ENCODE measurements at places on chromosomes 1 and 21.
A peak's percentile ranks its signal among the peaks of the same experiment; 100 is the strongest.

GRCh38 chr1:97919585-97920261 is 1.1 kb downstream of the DPYD start:
- DNase-seq, result no peak

- DNase-seq, result no peak
These were observed at the start of gene GNG12 for GRCh38 chr1:67832737-67833601. TSS of gene GNG12 (minus strand) at chr1:67833467. CDS start at chr1:67707686, 125,781 bp downstream.

GRCh38 chr21:35933466-35933865 is 126.9 kb downstream of the SETD4 start:
- no peak for DNase-seq

GRCh38 chr1:182515556-182515955 is 65.6 kb downstream of the RGSL1 start:
- no peak for DNase-seq

DNA sequence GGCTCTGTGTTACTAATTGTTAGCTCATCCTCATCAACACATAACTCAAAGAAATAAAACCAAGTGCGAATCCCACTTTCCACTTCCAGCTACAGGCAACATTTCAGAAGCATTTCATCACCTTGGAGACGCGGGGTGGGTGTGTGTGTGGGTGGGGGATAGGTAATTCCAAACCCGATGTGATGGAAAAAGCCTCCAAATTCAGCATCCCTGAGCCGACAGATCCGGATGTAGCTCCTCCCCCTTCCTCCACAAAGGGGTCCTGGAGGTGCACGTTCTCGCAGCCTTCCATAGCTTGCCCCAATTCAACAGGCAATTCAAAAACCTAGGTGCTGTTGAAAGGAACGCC is 486 bp downstream of the HSPA13 start:
- DNase-seq, result no peak

DNA sequence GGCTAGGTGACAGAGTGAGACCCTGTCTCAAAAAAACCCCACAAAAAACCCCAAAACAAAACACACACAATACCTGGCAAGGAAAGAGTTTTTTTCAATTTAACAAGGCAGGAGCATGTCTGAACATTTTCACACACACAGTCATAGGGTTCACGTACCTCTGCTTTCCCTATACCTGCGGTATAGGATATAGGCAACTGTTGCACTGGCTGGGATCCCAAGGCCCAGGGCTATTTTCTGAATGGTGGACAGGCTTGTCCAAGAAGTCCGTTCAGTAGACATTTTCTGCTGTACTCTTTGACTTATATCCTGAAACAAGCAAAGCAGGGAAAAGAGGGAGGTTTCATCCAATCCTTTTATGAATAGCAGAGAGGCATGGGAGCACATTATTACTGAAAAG is 7.6 kb downstream of the TDRKH start:
- no peak for DNase-seq

DNA sequence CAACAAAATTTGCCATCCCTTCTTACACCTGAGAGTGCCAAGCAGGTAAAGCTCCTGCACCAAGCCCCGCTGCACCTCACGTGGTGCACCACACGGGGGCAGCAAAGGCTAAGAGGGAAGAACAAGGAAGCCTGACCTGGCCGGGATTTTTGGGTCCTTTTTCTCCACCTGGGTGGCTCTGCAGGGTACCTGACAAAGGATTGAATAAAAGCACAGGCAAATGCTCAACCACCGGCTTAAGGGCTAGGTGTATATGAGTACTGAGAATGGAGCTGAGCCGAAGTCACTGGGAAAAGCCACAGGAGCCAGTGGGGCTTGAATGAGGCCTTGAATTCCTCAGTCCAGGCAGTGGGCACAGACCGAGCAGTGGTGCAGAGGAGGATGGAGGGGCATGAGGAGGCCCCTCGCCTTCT is 36.4 kb downstream of the ZNF697 start:
- DNase-seq, result peak; percentile 43

DNA sequence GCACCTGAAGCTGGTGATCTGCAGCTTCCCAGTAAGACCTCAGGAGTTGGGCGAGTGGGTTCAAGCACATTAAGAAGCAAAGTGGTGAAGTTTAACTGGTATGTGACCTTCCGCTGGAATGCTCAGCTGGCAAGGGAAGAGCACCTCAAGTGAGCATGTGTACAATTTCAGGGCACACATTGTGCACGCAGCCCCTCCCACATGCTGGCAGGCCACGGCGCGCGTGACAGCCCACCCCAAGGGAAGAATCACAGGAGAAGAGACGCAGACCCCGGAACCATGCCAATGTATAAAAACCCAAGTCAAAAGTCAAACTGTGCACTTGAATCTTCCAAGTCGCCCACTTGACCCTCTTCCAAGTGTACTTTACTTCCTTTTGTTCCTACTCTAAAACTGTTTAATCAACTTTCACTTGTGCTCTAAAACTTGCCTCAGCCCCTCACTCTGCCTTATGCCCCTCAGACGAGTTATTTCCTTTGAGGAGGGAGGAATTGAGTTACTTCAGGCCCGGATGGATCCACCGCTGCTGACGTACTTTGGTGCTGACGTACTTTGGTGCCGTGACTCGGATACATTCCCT is 20.0 kb downstream of the LRRC3 start:
- DNase-seq, result no peak

DNA sequence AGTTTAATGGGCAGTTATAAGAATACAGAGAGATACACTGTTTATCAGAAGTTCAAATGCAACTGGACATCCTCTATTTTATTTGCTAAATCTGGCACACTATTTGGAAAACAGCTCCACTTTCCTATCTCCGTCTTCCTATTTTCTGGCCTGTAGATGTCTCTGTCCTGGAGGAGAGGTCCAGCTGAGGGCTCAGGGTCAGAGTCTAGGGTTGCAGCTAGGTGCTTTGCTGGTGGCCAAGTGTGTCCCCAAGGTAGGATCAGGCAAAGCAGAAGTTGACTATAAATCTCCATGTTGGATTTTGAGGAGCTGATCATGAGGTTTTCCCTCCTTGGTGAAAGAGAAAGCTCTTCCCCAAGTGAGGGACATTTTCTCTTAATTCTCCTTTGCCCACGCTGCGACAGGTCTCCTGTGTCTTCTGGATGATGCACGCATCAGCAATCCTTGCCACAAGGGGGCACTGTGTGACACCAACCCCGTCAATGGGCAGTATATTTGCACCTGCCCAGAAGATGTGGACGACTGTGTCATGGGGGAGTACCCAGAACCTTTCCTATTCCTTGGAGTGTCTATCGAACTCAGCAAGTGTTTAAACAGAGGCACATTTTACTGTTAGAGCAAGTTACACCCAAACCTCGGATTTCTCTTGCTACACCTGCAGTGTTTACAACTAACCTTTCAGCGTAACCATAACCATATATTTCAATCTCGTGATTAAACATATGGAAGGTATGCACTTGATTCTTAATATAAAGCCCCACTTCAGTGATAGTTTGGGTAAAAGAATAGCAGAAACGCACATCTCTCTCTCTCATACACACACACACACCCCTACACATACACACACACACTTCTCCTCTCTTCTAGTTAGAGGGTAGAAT is 10.2 kb downstream of the ADAM30 start:
- DNase-seq, result peak; percentile 25

GRCh38 chr21:25734654-25734903 is 125 bp downstream of the ATP5PF start:
- no peak for DNase-seq

DNA sequence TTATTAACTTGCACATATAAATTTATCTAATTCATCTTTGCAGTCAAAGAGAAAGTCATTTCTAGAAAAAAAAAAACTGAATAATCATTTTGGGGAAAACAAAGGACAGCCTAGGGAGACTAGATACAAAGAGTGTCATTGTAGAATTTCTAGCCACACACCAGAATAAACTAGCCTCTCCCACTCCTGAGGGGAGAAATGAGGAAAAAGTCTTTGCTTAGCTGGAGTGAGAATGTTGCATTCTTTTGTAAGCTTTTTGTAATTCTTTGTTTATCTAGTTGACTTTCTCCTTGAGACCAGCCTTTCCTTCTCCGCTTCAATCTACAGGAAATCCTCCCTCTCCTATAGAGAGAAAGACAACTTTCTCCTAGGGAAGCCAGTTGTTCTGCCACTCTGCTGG is 15.9 kb upstream of the CGN start:
- DNase-seq, result no peak

DNA sequence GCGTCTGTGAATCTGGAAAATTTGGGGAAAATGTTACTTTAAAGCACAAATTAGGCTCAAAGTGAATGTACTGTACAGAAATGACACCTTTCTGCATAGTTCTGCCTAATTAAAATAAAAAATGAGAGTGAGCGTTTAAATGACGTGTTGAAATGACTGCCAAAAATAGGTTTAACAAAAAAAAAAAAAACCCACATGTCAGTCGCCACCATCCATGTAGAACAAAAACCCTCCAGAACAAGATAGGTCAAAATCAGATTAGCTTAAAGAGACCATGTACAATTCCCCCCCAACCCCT is 745 bp downstream of the PARP1 start:
- no peak for DNase-seq

DNA sequence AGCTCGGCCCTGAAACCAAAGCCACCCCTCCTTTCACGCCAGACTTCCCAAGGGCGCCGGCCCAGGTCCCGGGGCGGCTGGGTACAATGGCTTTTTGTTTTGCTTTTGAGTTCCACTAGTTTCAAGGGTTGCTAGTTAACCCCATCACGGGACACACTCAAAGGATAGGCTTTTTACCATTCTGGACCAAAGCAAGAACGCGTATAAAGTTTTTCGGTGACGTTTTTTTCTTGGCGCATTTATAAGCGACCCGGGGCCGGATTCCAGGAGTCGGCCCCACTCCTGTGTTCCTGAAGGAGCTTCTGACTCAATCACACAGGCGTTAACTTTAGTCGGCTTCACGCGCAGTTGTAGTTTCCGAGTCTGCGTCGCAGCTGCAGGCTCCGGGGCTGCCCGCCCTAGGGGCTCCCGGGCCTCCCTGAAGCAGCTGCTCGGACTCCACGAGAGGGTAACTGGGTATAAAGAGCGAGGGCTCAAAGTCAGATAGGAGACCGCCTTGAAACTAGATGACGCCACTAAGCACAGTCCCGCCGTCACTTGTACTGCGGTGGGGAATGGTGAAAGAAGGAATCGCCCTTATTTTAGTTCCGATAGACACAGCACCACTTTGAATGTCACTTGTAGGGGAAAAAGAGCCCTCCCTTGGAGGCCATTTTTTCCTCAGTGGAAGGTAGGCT is 707 bp upstream of the KLHL21 start:
- peak; percentile 76 for DNase-seq

- no peak for DNase-seq
These were observed 43.9 kb upstream of the SAMD13 start for GRCh38 chr1:84257617-84258016.

DNA sequence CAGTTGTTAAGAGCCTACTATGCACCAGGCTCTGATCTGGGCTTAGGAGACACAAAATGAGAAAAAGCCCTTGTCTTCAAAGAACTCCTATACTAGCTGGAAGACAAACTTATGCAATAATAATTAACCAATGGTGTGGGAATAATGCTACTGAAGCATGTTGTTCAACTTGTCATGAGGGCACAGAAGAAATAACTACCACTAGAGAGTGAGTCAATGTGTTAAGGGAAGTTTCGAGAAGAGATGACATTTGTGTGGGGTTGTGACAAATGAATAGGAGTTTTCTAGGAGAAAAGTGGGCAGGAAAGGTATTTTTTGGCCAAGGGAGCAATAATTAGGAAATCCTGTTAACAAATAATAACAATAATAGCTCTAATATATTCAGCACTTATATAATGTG is 205.0 kb downstream of the PDE4B start:
- DNase-seq, result no peak

- no peak for DNase-seq
These were observed 33.3 kb upstream of the PGBD5 start for GRCh38 chr1:230459465-230459864.

GRCh38 chr1:107840725-107841124 is 124.3 kb downstream of the VAV3 start:
- no peak for DNase-seq

GRCh38 chr1:160161965-160162705 is 10.7 kb downstream of the ATP1A4 start:
- no peak for DNase-seq

DNA sequence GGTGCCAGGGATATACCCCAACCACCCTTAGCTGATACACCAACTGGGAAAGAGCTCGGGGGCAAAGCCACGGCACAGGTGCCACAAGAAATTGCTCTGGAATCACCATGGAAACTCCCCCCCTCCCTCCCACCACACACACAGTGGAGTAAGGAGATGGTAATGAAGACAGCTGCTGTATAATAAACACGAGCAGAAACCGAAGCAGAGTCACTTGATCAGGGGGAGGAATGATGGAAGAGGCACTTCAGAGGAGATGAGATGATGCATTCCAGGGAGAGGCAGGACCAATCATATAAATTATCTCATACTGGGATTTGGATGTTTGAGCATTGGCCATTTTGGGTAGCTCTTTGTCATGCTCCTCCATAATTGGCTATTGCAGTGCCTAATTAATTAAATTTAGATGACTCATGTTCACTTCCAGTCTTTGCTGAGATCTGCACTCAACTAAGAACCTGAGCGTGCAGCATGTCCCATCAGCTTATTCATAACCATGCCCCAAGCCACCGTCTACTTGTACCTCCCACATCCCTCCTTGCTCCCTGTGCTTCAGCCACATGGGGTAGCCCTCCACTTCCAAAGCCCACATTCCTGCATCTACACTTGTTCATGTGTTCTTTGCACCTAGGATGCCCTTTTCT is 189.5 kb downstream of the ZSCAN20 start:
- DNase-seq, result no peak

GRCh38 chr21:39601187-39601928 is 11.4 kb upstream of the B3GALT5 start:
- DNase-seq, result no peak
